ENCODE measurements at places on chromosomes 13 and 19.
A peak's percentile ranks its signal among the peaks of the same experiment; 100 is the strongest.

GRCh38 chr13:46386392-46387063 lies 524 bp downstream of the RUBCNL start:
- no peak for DNase-seq

- no peak for DNase-seq
Observed at GRCh38 chr19:10102787-10103236, 334 bp upstream of the ANGPTL6 start.

DNA sequence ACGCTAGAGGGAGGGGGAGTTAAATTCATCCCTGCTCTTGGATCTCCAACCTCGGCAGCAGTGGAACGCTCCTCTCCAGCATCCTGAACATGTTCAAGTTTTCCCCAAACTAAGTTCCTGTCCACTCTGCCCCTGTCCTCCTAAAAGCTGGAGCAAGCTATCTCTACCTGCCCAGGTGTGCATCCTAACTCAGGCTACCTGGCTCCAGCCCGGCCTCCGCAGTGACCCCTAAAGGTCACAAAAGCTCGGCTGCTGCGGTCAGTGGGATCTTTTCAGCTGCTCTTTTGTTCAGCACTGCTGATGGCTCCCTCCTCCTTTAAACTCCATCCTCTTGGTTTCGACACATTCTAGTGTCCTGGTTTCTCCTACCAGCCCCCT lies 1.4 kb downstream of the DCUN1D2 start:
- no peak for DNase-seq

DNA sequence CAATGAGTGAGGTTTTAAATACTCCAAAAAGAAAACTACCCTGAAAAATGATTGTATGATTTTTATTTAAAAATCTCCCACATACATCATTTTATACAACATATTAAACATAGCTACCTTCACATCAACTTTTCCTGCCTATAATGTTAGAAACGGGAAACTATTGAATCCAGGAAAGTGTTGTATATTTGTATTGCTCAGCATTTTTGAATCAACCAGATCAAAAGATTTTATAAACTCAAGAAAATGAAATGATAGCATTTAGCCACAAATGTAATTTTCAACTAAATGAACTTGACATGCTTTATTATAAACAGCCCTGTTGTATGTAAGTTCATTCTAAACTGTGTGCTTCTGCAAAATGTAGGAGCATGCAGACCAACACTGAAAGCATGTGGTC lies 124.6 kb upstream of the SLC10A2 start:
- DNase-seq: no peak

- no peak for DNase-seq
Observed at GRCh38 chr19:16589917-16590316, 17.7 kb upstream of the SLC35E1 start.

- DNase-seq: no peak
Observed at GRCh38 chr13:106287351-106287750, 248.1 kb downstream of the EFNB2 start.

GRCh38 chr19:18649371-18650020 lies 12.7 kb downstream of the KLHL26 start:
- peak; percentile 27 for DNase-seq

GRCh38 chr13:41837629-41838028 lies 123.3 kb downstream of the VWA8 start:
- no peak for DNase-seq

- DNase-seq: no peak
Observed at GRCh38 chr13:30257468-30258099, 49.8 kb downstream of the KATNAL1 start.

GRCh38 chr13:46350003-46350402 lies 37.0 kb downstream of the RUBCNL start:
- DNase-seq: no peak

- no peak for DNase-seq
Observed at GRCh38 chr13:33744589-33745369, 73.2 kb upstream of the RFC3 start.

DNA sequence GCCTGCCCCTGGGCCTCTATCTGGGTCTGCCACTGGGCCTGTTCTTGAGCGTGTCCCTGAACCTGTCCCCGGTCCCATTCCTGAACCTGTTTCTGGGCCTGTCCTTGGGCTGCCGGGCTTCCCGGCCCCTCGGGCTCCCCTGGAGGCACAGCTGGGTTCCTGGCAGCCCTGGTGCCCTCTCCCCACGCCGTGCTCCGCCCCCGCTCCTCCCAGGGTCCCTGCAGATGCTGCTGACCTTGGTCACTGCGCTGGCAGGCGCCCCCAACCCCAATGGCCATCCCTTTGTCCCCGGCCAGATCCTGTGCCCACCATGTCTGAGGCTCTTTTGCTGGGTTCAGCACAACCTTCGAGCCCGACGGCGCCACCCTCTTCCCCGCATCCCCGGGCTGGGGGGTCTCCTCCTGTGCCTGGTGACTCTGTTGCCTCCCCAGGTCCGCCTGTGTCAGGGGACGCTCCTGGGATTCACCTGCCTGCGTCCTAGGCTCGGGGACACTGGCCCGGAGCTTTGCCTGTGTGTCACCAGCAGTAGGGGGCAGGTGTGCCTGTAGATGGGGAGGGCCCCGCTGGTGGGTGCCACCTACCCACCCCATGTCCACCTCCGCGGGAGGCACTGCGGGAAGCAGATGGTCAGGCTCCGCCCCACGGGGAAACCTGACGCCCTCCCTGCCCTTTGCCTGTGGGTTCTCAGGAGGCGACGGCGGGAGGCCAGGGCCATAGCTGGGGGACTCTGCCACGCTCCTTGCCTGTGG lies 41.0 kb upstream of the GRTP1 start:
- DNase-seq: no peak

DNA sequence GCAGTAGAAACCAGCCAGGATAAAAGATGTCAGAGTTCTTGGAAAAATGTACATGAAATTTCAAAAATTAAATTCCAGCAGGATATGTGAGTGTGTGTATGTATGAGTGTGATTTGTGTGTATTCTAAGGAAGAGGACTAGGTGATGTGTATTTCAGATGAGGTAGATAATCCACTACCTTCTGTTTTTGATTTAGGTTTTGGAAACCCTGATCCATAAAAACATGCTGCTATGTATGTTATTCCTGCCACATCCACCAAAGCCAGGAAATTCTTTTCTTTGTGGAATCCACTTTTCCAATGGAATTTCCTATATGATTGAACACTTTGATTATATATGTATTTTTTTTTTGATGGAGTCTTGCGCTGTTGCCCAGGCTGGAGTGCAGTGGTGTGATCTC lies 276.9 kb downstream of the UQCRFS1 start:
- DNase-seq: no peak

- no peak for DNase-seq
Observed at GRCh38 chr13:59960683-59961082, 203.0 kb downstream of the DIAPH3 start.

GRCh38 chr13:73603646-73604045 lies 530.6 kb downstream of the KLF12 start:
- DNase-seq: no peak

DNA sequence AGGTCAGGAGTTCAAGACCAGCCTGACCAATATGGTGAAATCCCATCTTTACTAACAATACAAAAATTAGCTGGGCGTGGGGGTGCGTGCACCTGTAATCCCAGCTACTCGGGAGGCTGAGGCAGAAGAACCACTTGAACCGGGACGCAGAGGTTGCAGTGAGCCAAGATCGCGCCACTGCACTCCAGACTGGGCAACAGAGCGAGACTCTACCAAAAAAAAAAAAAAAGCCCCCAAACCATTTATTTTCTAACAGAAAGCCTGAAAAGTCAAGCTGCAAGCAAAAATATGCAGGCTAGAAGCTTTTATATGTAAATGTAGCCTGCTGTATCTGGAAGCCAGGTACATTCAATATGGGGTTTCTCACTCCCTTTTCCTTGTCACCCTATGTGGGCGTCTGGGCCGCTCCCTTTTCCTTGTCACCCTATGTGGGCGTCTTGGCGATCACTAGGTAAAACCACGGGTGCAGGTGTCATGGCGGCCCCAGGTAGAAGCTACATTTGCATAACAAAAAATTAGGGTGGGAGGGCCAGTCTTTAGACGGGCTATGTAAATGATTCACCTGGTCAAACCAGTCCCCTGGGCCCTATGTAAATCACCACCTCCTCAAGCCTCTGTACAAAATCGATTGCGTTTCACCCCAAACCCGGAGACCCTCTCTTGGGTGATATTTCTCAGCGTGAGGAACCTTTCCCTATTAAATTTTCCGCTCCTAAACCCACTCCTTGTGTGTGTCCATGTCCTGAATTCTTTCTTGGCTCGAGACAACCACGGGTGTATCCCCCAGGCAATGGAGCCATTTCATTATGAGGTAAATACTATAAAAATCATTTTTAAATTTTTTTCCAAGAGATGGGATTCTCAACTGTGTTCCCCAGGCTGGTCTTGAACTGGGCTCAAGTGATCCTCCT lies 2.1 kb downstream of the TRIM13 start:
- no peak for DNase-seq

DNA sequence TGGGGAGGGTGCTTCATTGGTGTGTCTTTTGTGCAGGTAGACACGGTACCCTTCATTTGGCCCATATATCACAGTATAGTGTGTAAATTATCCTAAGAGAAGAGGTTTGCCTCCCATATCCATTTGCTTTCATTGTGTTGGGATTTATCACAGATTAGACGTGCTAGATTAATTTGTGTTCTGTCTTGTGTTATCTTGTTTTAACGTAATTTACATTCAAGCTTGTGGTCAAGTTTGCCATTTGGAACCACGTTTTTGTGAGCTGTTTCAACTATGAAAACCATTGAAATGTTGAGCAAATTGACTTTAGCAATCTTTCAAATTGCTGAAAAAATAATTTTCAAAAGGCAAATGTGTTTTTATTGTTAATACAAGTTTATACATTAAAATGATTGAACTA lies 1826.5 kb downstream of the SLITRK5 start:
- no peak for DNase-seq

DNA sequence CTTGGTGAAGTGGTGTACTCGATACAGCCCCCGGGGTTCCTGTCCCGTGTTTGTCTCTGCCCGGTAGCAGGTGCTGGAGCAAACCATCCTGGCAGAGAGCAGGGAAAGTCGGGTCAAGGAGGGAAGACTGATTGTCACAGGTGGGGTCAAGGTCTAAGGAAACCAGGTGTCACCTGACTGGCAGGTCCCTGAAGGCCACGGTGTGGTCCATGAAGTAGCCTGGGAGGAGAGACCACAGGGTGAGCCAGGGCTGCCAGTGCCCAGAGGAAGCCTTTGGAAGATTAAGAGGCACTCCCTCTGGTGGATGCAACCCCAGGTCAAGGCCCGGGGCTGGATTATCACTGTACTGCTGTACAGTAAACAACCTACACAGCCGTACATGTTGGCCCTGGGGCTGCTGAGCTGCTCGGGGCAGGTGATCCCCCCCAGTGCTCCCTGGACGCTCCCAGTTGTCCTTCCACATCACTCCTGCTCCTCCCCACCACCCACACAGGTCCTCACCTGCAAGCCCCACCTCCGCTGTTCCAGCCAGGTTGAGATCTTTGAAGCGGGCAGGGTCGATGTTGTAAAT lies 6.0 kb upstream of the CCER2 start:
- no peak for DNase-seq

GRCh38 chr13:82330499-82330898 lies 1551.8 kb downstream of the SLITRK1 start:
- no peak for DNase-seq

DNA sequence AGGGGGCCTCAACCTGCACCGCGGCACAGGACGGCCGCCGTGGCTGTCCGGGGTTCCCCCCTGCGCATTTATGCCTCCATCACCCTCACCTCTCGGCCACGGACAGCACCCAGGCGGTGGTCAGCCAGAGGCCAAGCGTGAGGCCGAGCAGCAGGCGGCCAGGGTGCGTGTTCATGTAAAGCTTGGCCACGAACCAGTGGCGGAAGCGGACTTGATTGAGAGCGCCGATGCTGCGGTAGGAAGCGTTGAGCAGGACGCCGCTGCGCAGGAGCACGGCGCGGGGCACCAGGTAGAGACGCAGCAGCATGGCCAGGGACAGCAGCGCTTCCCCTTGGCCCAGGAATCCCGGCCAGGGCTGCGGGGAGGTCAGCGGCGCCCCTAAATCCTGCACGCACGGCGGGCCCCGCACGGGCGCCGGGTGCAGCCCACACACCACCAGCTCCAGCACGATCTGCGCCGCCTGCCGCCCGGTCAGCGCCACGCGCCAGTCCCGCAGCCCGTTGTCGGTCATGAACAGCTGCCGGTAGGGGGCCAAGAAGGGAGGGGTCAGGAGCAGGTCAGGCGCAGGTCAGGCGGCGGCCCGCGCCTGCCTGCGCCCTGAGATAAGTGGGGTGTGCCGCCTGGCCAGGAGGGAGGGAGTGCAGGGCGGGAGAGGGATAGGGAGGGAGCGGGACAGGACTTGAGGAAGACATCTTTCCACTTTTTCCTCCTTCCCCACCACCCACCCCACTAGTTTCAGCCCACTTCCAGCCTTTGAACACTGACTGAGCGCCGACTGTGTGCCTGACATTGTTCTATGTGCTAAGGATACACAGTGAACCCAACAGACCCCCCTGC lies 6.5 kb downstream of the KCNN4 start:
- DNase-seq: peak; percentile 35

- DNase-seq: no peak
Observed at GRCh38 chr13:103187721-103188156, 121.5 kb upstream of the SLC10A2 start.

DNA sequence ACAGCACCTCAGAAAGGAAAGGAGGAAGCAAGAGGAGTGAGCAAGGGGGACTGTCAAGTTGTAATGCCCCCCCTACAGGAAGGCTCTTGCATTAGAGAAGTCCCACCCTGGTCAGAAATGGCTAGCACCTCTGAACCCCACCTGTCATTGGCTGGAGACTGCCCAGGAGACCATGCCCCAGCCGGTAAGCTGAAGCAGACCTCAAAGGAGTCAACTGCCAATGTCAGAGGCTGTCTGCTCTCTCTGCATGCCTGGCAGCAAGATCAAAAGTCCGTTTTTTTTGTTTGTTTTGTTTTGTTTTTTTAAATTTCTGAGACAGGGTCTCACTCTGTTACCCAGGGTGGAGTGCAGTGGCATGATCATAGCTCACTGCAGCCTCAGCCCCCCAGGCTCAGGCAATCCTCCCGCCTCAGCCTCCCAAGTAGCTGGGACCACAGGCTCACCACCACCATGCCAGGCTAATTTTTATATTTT lies 8.1 kb upstream of the BCL3 start:
- no peak for DNase-seq

- no peak for DNase-seq
Observed at GRCh38 chr19:57068921-57069697, 50.7 kb upstream of the USP29 start.

DNA sequence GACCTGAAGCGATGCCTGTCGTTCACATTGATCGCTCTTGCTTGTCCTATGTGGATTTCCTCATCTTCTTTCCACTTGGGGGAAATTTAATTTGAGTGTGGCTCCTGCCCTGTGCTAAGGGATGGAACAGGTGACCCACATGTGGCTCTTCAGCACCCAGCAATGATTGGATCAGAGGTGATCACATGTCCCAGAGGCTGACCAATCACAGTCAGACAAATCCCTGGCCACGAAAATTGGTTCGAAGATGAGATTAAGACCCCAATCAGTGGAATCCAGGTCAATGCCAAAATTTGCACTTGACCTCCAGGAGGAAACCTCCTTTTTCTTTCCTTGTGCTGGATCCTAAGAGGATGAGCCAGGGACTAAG lies 23.7 kb downstream of the AMER2 start:
- no peak for DNase-seq
